Stimulated activated CD4-positive, alpha-beta T cell treated with anti-CD3 and anti-CD28 coated beads, TNF-alpha, amount 100 ng/mL, for 48 hours (primary cell): ENCODE measurements at places on chromosomes 2 and 18.

- no peak for DNase-seq
These were observed 149.4 kb upstream of the KLF7 start for GRCh38 chr2:207315131-207315530.

DNA sequence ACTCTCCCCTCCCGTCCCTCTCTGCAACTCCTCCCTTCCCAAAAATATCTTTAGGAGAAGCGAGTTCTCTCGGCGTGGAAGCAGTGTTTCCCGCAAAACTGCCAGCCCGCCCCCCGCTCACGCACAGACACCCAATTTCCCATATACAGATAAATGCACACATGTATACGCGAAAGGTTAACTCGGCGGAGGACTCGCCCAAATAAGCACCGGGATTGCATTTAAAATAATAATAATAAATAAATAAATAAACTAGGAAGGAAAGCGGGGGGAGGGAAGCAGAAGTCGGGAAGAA is 70.0 kb upstream of the PSMD14 start:
- DNase-seq, result no peak

DNA sequence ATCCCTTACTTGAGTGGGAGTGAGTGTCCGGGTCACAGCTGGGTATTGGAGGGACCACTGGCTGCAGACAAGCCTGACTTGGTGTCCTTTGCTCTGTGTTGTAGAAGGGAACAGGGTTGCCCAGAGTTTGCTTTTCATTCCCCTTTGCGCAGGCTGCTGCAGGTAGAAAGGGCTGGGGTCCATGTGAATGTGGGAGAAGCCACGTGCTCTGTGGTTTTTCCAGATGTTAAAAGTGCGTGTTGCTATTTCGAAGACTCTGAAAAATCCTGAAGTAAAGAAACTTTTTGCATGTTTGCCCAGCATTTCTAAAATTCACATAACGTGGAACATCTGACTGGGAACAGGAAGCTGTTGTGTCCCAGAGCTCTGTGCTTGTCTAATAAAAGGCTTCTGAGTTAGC is 28.8 kb downstream of the GLI2 start:
- no peak for DNase-seq

GRCh38 chr2:8197101-8197500 is 484.8 kb upstream of the ID2 start:
- DNase-seq, result no peak

- no peak for DNase-seq
These were observed 275.3 kb upstream of the UBE2E3 start for GRCh38 chr2:180705122-180705521.

GRCh38 chr18:75222407-75222806 is 11.8 kb downstream of the TSHZ1 start:
- DNase-seq, result no peak

GRCh38 chr2:14530506-14530905 is 102.0 kb upstream of the LRATD1 start:
- DNase-seq, result no peak

- DNase-seq, result no peak
These were observed 49.6 kb upstream of the SPRED2 start for GRCh38 chr2:65481961-65482360.

- DNase-seq, result no peak
These were observed 1118.2 kb downstream of the DPP10 start for GRCh38 chr2:115560666-115561065.

DNA sequence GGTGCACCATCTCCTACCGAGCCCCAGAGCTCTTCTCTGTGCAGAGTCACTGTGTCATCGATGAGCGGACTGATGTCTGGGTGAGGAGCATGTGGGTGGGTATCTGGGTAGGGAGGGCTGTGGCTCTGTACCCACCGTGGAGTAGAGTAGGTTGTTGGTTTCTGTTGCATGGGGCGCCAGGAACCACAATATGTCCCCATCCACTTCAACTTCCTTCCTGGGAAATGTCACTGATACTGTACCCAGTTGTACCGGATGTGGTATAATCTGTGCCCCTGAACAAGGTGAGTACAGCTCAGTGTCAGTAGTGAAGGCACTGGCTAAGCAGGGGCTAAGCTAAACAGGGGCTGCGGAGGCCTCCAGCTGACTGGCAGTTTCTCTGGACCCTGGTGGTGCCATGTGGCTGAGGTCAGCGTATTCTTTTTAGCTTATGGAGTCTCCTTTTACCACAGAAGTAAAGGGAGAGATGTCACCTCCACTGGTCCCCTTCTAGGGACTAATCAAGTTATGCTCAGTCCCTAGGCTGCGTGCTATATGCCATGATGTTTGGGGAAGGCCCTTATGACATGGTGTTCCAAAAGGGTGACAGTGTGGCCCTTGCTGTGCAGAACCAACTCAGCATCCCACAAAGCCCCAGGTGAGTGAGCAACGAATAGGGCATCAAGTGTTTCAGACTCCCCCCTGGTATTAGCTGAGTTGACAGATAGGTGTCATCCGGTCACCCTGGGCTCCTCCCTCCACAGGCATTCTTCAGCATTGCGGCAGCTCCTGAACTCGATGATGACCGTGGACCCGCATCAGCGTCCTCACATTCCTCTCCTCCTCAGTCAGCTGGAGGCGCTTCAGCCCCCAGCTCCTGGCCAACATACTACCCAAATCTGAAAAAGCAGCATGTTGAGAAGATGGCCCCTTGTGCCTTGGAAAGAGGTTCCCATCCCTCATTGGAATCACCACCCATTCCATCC is 2.7 kb downstream of the STK16 start:
- peak; percentile 55 for DNase-seq

DNA sequence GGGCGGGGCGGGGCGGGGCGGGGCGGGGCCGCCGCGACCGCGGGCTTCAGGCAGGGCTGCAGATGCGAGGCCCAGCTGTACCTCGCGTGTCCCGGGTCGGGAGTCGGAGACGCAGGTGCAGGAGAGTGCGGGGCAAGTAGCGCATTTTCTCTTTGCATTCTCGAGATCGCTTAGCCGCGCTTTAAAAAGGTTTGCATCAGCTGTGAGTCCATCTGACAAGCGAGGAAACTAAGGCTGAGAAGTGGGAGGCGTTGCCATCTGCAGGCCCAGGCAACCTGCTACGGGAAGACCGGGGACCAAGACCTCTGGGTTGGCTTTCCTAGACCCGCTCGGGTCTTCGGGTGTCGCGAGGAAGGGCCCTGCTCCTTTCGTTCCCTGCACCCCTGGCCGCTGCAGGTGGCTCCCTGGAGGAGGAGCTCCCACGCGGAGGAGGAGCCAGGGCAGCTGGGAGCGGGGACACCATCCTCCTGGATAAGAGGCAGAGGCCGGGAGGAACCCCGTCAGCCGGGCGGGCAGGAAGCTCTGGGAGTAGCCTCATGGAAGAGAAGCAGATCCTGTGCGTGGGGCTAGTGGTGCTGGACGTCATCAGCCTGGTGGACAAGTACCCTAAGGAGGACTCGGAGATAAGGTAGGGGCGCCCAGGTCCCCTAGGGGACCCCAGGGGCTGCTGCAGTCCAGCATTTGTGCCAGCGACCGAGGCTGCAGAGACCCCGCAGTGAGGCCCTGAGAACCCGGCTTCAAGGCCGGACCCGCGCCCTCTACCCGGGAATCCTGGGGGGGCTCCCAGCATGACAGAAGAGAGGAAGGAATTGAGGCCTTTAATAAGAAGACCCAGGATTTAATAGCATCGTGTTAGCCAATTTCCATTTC is at the start of gene KHK:
Gene KHK, plus strand, starts transcription at position 49 of the 870 bp plus-strand sequence. Its CDS starts 488 bp downstream, at position 537.
- DNase-seq, result peak; percentile 14

- DNase-seq, result no peak
These were observed 280.0 kb downstream of the GALR1 start for GRCh38 chr18:77529492-77530176.

DNA sequence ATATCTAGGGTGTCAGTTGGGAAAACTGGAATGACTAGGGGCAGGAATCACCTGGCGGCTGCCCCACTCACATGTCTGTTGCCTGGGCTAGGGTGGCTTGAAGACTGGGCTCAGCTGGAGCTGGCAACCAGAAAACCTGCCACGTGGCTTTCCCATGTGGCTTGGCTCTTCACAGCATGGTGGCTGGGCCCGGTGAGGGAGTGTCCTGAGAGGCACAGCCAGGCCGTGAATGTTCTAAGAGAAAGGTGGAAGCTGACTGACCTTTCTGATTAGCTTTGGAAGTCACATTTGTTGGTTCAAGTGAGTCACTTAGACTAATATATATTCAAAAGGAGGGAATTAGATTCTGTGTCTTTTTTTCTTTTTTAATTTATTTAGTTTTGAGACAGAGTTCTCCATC is 22.7 kb downstream of the SP5 start:
- DNase-seq, result no peak

DNA sequence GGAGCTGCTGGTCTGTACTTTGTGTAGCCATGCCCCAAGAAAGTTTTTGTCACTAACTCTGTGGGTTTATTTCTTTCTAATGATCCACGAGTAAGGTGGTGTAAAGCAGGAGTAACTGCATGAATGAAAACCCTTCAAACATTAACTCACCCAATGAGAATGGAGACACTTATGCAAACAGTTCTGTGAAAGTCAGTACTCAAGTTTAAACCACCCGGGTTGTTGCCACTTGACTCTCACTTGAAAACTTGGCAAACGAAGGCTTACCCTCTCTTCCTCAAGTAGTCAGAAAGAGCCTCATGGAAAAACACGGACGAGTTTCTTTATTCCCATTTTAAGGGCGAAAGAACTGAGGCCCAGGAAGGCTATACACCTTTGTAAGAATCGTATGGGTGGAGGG is 117.5 kb downstream of the MMADHC start:
- no peak for DNase-seq

DNA sequence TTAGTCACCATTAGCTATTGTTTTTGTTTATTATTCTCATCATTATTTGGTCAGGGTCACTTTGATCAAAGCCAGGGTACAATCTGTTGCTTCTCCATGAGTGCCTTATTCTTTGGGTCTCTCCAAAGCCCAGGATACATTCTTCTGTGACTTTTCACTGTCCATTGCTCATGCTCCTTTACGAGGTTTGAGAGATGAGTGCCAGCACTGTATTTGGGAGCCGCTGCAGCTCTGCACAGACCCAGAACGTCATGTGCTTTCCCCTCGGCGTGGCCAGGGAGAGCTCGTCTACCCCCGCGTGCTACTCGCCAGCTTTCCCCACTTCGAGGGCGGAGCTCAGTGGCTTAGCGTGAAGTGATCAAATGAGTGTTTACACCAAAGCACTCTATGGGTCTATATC is 123.7 kb downstream of the COL6A3 start:
- DNase-seq, result no peak

DNA sequence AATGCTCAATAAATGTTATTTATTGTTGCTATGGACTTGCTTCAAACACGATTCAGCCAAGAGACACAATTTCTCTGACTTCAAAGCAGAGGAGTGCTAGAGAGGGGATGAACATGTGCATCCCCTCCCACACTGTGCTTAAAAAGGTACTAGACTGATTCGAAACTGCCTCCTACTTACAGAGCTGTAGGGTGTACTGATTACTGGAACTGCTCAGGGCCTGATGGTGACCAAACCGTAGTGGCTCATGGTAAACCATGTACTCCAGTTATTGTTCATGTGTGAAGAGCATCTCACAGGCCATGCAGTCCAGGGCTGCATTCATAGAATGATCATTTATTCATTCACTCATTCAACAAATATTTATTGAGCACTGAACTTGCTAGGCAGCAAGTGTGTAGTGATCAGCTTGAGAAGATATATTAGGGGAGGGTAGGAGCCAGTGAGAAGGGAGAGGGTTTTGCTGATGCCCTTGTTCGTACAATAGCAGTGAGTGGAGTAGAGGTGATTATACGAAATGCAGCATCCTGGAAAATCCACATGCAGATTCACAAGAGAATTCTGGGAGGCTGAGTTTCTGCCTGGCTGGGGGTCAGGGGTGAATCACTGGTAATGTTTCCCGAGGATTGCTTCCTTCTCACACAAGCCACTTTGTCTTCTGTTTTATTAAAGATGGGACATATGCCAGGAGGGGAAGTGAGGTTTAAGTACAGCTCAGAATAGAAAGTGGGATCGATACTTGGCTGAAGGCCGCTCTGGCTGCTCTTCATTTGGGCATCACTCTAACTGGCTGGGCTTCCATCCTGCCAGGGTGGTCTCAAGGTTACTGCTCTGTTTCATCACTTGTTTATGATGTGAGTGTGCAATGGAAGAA is 245.4 kb downstream of the RAD51AP2 start:
- no peak for DNase-seq

GRCh38 chr2:146481629-146482028 is 1363.2 kb upstream of the ACVR2A start:
- no peak for DNase-seq

- no peak for DNase-seq
These were observed 30.9 kb upstream of the PGAP1 start for GRCh38 chr2:196957442-196957841.

DNA sequence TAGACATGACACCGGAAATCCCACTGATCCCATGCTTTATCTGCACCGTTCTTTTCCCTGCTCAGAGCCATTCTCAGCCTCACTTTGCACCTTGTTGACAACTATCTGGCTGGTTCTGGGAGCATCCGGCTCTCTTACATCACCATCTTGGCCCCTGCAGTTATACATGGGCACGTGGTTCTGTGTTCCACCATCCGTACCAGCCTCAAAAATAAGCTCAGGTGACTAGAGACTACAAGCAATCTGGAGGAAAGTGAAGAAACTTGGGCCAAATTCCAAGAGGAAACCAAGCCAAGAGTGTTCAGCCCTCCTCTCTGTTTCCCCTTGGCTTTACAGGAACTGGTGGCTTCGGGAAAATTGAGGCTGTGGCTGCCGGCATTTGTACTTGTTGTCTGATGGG is 244.6 kb upstream of the ACVR2A start:
- no peak for DNase-seq

DNA sequence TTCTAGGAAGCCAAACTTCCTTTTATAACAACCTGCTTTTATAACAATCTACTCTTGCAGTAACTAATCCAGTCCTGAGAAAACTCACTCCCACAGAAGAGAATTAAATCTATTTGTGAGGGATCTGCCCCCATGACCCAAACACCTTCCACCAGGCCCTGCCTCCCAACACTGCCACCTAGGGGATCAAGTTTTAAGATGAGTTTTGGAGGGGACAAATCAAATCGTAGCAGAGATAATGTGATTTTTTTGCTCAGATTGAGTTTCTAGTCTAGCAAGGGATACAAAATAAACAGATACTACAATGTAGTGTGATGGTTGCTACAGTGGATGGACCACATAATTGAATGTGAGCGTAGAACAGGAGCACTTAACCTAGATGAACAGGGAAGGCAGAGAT is 52.2 kb downstream of the NCOA1 start:
- DNase-seq, result no peak

- no peak for DNase-seq
These were observed 62.5 kb downstream of the REEP1 start for GRCh38 chr2:86274918-86275275.

DNA sequence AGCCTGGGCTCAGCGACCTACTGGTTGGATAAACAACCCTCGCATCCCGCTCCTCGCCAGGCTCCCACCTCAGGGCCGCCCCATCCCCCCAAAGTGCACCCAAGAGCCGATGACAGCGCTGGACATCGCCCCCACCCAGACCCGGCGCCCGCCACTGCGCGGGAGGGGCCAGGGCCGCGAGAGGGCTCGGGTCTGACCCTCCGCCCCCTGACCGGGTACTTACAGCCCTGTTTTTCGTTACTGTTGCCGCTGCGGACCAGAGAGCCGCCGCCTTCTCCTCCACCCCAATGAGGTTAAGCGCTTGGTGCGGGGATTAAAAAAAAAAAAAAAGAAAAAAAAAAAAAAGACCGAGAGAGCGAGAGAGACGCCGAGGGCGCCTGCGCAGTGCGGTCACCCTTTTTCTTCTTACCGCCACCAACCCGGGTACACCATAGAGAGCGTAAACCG is at the start of gene CLASP1:
Gene CLASP1, minus strand, starts transcription at position 314 of the 447 bp plus-strand sequence. CDS start 43,567 bp downstream, outside the sequence.
- no peak for DNase-seq
